ENCODE measurements at places on chromosomes 5 and 9.

DNA sequence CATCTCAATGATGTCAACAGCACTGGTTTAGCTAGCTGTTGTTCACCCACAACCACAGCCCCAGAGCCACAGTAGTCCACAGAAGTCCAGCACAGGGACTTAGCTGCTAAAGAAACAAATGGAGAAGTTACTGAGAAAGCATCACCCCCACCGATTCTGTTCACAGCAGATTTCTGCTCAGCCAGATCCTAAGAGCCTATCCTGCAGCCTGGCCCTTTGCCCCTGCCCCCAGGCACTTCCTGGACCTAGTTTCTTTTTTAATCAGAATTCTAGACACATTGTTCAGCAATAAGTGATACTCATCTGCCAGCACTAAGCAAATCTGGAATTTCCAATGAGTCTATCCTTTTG lies 7.4 kb downstream of the B4GALT1 start:
- peak; percentile 91 for DNase-seq

- DNase-seq = no peak
Measured at GRCh38 chr9:70567511-70567910, 153.1 kb upstream of the KLF9 start.

GRCh38 chr5:42990892-42991291 lies 49.2 kb downstream of the ANXA2R start:
- no peak for DNase-seq

GRCh38 chr5:150397146-150397781 lies 15.4 kb downstream of the CD74 start:
- no peak for DNase-seq

DNA sequence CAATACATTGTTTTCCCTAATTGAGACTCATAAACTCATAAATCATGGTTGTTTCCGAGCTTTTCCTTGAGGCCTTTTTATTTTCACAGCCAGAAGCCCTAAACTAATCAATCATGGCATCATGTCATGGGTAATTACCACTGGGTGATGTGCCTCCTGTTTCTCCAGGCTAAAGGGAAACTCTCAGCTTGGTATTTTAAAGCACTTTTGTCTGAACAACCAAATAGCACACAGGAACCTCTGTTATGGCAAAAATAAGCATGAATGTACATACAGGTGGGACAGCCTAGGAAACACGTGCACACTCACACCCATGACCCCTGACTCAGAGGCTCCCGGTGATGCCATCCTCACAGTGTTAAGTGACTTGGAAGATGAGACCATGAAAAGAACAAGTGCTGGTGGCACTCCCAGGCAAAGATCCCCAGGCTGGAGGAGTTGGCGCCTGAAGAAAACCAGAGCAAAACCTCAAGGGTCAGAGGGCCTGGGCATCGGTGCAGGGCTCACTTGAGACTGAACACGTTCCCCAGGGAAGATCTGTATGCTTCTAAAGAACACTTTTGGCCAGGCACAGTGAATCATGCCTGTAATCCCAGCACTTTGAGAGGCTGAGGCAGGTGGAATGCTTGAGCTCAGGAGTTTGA lies 154.3 kb downstream of the ROR2 start:
- DNase-seq = peak; percentile 25

GRCh38 chr9:134390537-134390936 lies 64.3 kb downstream of the RXRA start:
- no peak for DNase-seq

GRCh38 chr9:89427621-89428221 lies 70.2 kb downstream of the SEMA4D start:
- DNase-seq = no peak

- no peak for DNase-seq
Measured at GRCh38 chr9:82555431-82556051, 507.4 kb downstream of the RASEF start.

GRCh38 chr5:141636106-141636412 lies 590 bp downstream of the HDAC3 start:
- no peak for DNase-seq
